NCI-H524 (cell line): ENCODE measurements at places on chromosomes 3 and 15.

GRCh38 chr3:194117104-194117845 is 18.7 kb upstream of the HES1 start:
- no peak for DNase-seq

- peak; percentile 18 for DNase-seq
Measured at GRCh38 chr3:9951962-9952805, at the start of gene PRRT3. TSS of gene PRRT3 (minus strand) at chr3:9952408. CDS start at chr3:9950115, 2,293 bp downstream.

GRCh38 chr15:101318147-101318819 is 23.2 kb upstream of the SNRPA1 start:
- no peak for DNase-seq

- DNase-seq, result no peak
Measured at GRCh38 chr3:143563786-143564185, 284.5 kb downstream of the SLC9A9 start.
